Inflammatory macrophage (primary cell): ENCODE measurements at places on chromosomes 11 and 22.

GRCh38 chr11:1563697-1564534, 8.2 kb downstream of the DUSP8 start:
- DNase-seq: no peak

DNA sequence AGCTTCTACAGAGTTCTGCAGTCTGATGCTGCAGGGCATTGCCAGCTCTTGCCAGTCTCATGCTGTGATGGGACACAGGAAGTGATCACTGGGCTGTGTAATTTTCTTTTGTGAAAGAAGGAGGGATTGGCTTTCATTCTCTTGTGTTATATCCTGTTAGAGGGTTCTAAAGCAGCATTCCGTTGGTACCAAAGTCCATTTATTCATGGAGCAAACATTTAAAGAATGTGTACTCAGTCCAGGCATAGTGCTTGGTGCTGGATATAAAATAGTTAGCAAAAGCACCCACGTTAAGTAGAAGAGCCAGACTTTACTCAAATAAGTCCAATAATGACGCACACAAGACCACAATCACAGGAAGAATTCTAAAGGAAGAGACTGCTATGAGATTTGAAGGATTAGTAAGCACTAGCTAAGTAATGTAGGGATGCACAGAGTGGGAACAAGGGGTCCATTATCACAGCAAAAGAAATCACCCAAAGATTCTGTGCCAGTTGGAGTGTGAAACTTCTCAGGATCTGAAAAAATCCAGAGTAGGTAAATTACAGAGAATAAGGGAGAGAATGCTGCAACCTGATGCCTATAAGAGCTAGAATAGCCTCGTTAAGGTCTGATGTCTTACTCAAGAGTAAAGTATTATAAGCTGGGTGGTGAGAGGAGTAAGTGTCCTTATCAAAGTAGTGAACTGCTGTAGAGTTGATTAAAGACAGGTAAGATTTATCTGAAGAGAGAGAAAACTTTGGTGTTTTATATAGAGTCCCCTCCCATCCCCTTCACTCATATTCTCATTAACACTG, 728.3 kb downstream of the METTL15 start:
- no peak for DNase-seq

GRCh38 chr11:70210051-70210501, 7.0 kb downstream of the FADD start:
- no peak for DNase-seq

GRCh38 chr11:70948855-70949531, 303.4 kb downstream of the SHANK2 start:
- no peak for DNase-seq

GRCh38 chr11:64996710-64997380, at the start of gene BATF2:
Gene BATF2, minus strand, starts transcription at chr11:64996971. Its CDS starts 57 bp downstream, at chr11:64996914.
- peak; percentile 87 for DNase-seq

- peak; percentile 89 for DNase-seq
These were observed 59.4 kb upstream of the A4GALT start for GRCh38 chr22:42780070-42780540.

- no peak for DNase-seq
These were observed 44.5 kb downstream of the GALNT18 start for GRCh38 chr11:11577251-11577855.

DNA sequence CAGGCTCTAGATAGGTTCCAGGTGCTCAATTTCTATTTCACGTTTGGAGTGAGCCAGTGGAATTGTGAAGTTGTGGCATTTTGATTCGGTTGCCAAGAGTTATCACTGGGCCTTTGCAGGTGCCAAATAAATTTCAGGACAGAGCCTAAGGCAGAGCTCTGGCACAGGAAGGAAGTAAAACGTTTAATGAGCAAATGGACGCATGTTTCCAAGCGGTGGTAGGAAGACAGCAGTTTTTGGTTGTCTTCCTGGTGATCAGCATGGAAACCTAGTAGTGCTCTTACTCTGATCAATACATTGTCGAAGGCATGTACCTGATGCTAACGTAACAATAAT, 452 bp downstream of the BIRC3 start:
- DNase-seq: no peak

DNA sequence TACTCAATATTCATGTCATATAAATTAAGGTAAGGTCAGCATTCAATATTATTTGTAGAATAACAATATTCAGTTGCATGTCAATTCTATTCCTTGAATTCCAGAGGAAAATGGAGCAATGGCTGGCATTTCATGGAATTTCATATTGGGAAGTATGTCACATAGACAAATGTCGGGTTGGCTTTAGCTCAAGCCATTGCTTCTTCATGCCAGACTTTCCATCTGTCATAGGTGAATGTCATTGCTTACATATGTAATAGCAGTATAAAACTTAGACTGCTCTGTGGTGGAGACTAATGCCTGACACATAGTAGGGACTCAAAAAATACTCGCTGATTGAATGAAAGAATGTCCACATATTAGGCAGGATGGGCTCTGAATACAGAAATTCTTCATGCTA, 509.6 kb upstream of the CHORDC1 start:
- DNase-seq: no peak

GRCh38 chr11:33474866-33475265, 217.7 kb downstream of the HIPK3 start:
- DNase-seq: no peak

DNA sequence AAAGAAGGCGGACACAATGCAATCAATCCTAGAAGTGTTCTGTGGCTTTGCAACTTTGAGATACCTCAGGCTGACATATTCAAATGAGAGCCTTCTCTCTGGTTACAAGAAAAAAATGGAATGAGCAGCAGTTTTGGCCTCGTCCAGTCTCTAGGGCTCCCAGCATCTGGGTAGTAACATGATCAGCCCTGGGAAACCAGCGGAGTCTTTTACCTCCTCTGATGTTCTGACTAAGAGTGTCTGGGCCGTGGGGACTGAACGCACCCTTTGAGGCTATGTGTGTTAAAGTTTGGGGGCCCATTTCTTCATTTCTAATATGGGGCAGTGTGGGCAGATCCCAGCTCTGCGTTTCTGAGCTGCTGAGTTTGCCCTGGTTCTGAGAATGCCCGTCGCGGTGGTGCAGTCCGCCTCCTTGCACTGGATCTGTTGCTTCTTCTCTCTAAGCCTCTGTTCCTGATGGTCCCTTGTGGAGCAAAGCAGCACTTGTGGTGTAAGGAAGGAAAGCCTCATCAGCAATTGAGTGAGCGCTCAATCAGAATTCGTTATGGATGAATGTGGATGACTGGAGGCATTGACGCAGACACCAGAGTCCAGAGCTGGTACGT, 8.1 kb downstream of the PARVB start:
- no peak for DNase-seq

DNA sequence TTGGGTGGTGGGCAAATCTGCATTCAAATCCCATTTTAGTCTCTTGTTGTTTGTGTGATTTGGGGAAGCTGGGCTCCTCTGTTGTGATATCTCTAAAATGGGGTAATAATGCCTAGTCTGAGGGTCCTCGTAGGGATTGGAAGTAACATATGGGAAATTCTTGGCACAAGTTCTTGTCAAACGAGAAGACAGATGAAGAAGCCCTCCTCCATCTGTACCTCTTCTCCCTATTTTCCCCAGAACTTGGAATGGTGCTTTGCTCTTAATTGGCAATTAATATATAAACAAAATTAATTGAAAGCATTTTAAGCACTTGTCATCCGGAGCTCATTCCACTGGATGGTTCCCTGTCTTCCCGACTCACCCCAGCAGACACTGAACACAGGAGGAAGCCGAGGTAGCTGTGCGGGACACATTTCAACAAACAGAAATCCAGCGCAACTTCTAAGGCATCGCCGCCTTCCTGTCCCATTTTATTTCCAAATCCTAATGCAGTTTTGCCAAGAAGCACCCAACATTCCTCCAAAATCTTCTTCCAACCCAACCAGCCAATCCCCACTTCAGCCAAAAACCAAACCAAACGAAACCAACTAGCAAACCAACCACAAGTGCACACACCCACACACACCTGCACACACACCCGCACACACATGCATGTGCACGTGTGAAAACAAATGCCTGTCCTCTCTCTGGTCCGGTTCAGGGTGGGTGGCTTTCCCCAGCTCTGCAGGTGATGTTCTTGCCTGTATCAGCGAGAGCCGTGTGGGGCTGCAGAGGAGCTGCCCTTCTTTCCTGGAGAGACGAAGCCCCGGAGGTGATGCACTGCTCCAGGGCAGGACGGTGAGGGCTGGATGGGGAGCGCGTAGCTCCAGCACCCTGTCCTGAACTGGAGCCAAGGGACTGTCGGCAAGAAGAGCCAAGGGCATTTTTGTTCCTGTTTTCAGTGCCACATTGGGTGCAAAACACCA, 100.8 kb upstream of the B3GAT1 start:
- no peak for DNase-seq

- no peak for DNase-seq
These were observed 309.6 kb downstream of the TBC1D22A start for GRCh38 chr22:47071807-47072641.

DNA sequence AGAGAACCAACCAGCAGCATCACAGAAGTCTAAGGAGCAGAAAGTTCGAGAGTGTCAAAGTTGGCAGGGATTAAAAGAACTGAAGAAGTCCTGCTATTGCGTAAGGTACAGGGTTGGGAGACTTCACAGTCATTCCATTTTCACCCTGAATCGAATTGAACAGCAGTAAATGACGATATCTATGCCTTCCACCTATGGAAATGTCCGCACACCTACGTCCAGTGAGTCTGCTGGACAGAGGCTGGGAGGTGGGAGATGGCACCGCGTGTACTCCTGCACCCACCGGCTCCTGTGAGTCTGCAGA, 116.7 kb downstream of the MICAL3 start:
- no peak for DNase-seq

GRCh38 chr11:68271023-68271780, 571 bp downstream of the C11orf24 start:
- peak; percentile 62 for DNase-seq

- DNase-seq: no peak
These were observed 129.1 kb downstream of the APOL5 start for GRCh38 chr22:35846804-35847203.

DNA sequence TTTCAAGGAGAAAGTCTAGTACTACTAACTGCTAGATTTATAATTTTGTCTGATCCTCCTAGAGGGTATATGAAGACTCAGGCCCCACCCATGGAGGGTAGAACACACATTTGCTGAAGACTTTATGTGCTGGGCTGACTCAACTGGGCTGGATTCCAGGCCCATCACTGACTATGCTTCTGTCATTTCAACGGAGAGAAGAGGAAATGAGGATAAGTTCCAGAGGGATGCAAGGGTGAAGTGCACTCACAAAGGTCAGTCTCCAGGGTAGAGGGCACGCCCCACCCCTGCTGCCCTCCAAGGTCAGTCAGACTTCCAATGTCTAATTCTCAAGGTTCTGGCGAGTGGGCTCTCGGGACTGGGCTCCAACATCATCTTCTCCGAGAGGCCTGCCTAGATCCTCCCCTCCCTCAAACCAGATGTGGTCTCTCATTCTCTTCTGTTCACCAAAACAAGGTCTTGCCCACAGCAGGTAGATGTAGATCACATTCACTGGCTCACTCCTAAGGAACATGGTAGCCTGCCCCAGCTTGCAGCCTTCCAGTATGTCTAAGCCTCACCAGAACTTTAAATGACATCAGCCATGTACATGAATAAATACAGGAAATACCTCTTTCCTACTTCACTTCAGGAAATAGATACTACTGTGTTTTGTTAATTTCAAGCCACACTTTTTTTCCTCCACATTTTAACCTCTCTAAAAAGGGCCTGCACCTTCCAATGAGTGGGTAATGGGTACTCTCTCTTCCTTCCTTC, 7.3 kb upstream of the C11orf86 start:
- DNase-seq: peak; percentile 25

DNA sequence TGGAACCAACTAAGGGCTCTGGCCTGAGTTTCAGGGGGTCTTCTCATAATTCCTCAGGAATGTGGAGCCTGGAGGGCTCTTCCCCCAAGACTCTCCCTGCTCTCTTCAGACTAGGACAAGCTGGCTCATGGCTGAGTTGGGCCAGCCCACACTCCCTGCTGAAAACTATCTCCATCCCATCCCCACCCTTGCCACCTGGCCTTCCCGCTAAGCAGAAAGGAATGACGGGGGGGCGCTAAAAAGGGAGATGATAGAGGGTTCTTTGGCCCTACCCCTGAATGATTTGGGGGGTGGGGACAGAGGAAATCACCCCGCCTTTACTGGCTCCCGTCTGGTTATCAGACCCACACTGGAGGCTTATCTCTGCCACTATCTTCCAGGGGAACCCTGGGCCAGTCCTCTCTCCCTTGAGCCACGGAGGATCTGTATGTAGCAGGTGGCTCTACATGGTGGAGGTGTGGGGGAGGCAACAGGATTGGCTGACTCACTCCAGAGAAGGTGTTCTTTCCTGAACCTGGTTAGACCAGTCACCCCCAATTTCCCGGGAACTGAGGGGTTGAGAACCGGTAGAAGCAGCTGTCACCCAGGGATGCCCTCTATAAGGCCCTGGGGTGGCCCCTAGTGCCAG, 5.7 kb downstream of the SMTN start:
- DNase-seq: no peak

- no peak for DNase-seq
These were observed 74.3 kb downstream of the MYEOV start for GRCh38 chr11:69368119-69368880.

- no peak for DNase-seq
These were observed 132.2 kb upstream of the B3GAT1 start for GRCh38 chr11:134544095-134544815.

GRCh38 chr22:42317008-42317407, 46.6 kb upstream of the TCF20 start:
- DNase-seq: no peak

DNA sequence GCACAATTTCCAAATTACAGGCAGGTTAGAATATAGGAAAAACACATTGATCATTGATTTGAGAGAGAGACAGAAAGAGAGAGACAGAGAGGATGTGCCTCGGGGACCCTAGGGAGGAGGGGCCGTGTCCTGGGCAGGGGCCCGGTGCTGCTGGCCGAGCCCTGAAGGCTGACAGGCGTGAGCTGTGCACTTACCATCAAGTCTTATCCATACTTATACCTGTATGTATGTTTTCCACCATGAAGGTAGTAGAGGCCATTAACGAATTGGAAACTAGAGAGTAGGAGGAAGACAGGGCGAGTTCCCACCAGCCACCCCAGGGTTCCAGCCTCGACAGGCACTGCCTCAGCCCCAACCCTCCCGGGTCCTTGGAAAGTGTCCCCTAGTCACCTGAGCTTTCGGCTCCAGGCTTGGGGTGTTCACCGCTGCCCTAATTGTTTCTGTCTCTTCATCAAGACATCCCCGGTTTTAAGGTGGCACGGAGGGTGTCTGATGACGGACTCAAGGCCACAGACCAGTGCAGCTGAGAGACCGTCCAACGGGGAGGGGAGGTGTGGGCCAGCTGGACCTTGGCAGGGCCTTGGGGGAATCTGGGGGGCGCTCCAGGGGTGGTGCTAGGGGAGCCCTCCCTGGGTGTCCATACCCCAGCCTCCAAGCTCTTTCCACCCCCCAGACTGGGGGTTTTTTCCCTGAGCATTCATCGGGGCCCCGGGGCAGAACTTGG, 431.3 kb downstream of the TBC1D22A start:
- no peak for DNase-seq
